Aorta (tissue), 5 donors: ENCODE measurements at places on chromosomes 16 and 17. TPM values are rescaled to one million over a fixed set of nuclear protein-coding genes. Genes with fewer than 3 reads are reported as not detected.

DNA sequence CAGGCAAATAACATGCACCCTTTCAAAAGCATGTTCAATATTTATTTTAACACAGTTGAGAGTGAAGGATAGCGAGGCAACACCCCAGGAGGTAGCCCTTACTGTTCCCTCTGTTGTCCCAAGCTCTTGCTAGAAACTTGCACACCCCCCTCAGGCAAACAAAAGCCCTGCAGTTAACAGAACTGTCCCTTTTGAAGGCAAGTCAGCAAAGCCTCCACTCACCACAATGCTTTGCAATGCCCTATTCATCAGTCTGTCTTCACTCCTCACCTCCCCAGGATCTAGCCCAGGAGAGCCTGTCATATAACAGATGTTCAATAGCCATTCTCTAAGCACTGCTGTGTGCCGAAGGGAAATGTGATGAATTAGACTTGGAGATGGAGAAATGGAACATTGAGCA is 3.5 kb upstream of the CNEP1R1 start:
- no peak for DNase-seq

DNA sequence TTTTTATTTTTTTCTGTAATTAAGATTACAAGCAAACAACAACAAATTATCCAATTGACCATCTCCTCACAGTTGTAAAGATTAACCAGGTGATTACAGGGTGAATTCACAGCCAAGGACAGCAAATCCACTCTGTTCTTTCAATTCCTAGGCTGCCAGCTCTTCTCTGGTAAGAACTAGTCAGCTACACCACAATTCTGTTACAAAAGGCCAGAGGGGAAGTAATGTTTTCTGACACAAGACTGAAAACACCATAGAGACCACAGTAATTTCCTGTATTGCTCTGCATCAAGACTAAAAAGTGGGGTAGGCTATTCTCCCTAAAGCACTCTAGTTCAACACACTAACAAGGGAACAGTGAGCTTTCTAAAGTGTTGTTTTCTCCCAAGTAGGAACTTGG is 10.6 kb downstream of the CA10 start:
- no peak for DNase-seq

HOXB4 gene
- 6.6 TPM for total RNA-seq

GRCh38 chr16:70772493-70772892 is 28.5 kb downstream of the VAC14 start:
- no peak for DNase-seq

- no peak for DNase-seq
Observed at GRCh38 chr16:54460263-54460860, 173.8 kb upstream of the IRX3 start.

GNG13 gene
- total RNA-seq, result not detected

GRCh38 chr17:17051791-17052461 is 9.7 kb downstream of the MPRIP start:
- no peak for DNase-seq

- DNase-seq, result no peak
Observed at GRCh38 chr16:7763111-7763510, 430.5 kb downstream of the RBFOX1 start.

GRCh38 chr16:87543436-87544191 is 50.8 kb upstream of the ZCCHC14 start:
- DNase-seq, result peak; percentile 42

DNA sequence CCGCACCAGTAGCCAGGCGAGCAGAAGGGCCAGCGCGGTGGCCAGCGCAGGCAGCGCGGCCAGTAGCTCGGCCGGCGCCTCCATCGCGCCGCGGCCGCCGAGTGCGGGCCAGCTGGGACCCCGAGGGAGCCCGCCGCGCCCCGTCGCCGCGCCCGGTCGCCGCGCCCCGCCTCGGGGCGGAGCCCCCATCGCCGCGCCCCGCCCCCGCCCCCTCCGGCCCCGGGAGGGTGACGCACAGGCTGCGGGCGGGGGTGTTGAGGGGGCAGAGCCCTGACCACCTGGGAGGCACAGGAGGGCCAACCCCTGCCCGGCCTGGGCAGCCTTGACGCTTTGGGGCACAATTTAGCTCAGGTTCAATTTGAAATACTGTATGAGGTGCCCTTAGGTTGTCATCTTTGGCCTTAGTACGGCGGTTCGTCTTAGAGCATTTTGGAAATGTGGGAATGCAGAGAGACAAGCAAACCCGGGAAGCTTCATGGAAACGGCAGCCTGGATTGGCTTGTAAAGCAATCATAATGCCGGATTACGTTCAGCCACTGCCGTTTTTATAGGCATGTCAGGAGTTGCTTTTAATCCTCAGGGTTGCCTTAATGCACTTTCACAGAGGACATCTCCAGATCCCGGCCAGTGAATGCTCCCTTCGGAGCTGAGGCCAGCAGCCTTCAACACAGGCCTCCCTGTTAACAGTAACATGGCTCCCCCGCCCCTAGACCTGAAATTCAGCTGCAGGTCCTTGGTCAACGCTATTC is at the start of gene MXRA7:
Gene MXRA7, minus strand, starts transcription at position 103 of the 749 bp plus-strand sequence. Its CDS starts 19 bp downstream, at position 84.
- peak; percentile 94 for DNase-seq

GRCh38 chr17:57035971-57036481 is 49.0 kb upstream of the AKAP1 start:
- DNase-seq, result no peak

GRCh38 chr17:50943575-50943933 is 77.4 kb upstream of the TOB1 start:
- DNase-seq, result peak; percentile 52

DNA sequence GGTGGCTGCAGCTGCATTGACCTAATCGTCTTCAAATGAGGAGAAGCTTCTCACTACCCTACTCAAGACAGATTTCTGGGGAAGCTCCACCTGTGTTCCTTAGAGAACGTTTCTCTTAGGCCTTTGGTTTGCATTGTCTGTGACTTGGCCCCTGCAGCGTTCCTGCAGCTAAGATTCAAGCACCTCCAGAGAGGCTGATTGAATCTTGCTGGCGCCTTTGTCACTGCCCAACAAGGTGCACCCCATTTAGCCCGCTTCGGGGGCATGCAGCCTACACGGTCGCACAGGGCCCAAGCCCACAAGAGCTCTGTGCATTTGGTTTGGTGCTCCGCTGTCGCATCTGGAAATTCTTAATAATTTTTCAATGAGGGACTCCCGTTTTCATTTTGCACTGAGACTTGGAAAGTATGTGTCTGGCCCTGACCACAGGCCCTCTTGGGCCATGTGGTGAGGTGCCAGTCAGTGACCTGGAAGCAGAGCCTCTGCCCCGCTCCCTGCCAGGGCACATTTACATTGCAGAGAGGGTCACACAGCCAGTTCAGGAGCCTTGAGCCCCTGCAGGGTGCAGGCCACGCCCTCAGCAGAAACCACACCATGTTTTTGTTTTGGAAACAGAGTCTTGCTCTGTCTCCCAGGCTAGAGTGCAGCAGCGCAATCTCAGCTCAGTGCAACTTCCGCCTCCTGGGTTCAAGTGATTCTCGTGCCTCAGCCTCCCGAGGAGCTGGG is 51.1 kb upstream of the CACNG5 start:
- no peak for DNase-seq

DNA sequence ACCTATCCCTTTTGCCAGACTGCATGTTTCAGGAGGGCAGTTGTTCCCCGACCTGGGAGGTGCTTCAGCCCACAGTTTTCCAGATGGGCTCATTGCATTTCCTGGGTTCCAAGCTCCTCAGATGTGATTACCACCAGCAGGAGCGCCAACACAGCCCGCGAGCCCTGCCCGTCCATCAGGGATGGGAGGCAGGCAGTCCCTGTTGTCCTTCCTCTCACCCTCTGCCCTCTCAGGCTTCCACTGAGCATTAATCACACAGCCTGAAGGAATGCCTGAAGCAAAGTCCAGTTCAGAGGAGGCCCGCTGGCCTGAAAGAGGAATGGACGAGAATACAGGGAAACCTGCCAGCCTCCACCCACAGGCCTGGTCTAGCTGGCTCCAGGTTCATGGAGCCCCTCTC is 256.3 kb upstream of the SDK2 start:
- DNase-seq, result no peak

CPNE7 gene
- 0.13 TPM for total RNA-seq
